Vagina (tissue), 2 donors: ENCODE measurements at places on chromosomes 4 and X. TPM values are rescaled to one million over a fixed set of nuclear protein-coding genes. Genes with fewer than 3 reads are reported as not detected.

Gene FGFBP1
- 61.9 TPM for total RNA-seq

Gene CNOT6L
- total RNA-seq: 22.1 TPM

Gene POU4F2
- not detected for total RNA-seq

DNA sequence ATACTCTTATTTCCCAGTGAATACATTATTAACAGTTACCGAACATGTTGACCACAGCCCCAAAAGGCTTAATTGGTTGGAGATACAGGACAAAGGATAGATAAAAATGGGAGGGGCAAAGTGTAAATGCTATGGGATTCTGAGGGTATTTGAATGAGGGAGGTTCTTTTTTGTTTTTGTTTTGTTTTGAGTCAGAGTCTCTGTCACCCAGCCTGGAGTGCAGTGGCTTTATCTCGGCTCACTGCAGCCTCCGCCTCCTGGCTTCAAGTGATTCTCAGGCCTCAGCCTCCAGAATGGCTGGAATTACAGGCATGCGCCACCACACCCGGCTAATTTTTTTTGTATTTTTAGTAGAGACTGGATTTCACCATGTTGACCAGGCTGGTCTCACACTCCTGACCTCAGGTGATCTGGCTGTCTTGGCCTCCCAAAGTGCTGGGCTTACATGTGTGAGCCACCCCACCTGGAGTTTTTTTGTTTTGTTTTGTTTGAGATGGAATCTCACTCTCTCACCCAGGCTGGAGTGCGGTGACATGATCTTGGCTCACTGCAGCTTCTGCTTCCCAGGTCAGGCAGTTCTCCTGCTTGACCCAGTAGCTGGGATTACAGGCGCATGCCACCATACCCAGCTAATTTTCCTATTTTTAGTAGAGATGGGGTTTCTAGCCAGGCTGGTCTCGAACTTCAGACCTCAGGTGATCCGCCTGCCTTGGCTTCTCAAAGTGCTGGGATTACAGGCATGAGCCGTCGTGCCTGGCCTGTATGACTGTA lies 9.0 kb downstream of the UBE2K start:
- H3K4me3 ChIP-seq: no peak overlapping the region
- no peak for DNase-seq
- no peaks in the 10 kb centered on the region for H3K36me3 ChIP-seq
- H3K4me1 ChIP-seq: peaks cover 36% of the 10 kb centered on the region
- H3K27ac ChIP-seq: no peak overlapping the region

GRCh38 chr4:95027905-95028618 lies 270.3 kb downstream of the BMPR1B start:
- H3K36me3 ChIP-seq: no peaks in the 10 kb centered on the region
- H3K4me3 ChIP-seq: no peak overlapping the region
- no peak overlapping the region for H3K27ac ChIP-seq
- H3K4me1 ChIP-seq: no peaks in the 10 kb centered on the region
- DNase-seq: no peak

GRCh38 chrX:132712350-132712749 lies 223.5 kb upstream of the MBNL3 start:
- no peaks in the 10 kb centered on the region for H3K4me1 ChIP-seq
- DNase-seq: no peak
- H3K36me3 ChIP-seq: no peaks in the 10 kb centered on the region
- H3K4me3 ChIP-seq: no peak overlapping the region

GRCh38 chrX:125507119-125507518 lies 187.4 kb downstream of the TEX13C start:
- H3K4me1 ChIP-seq: no peaks in the 10 kb centered on the region
- no peak for DNase-seq
- no peak overlapping the region for H3K27ac ChIP-seq
- no peaks in the 10 kb centered on the region for H3K36me3 ChIP-seq

- H3K27me3 ChIP-seq: no peaks in the 10 kb centered on the region
- H3K4me3 ChIP-seq: peak overlapping the region; percentile 51
- no peak for DNase-seq
- H3K36me3 ChIP-seq: no peaks in the 10 kb centered on the region
- no peaks in the 10 kb centered on the region for H3K4me1 ChIP-seq
Observed at GRCh38 chrX:140090800-140091124, 125.4 kb upstream of the CXorf66 start.

DNA sequence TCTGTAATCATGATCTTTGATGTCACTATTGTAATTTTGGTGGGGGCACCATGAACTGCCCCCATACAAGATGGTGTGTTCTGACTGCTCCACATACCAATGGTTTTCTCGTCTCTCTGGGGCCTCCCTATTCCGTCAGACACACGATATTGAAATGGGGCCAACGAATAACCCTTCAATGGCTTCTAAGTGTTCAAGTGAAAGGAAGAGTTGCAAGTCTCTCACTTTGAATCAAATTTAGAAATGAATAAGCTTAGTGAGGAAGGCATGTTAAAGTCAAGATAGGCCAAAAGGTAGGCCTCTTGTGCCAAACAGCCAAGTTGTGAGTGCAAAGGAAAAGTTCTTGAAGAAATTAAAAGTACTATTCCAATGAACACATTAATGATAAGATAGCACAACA lies 205.4 kb downstream of the SPRY1 start:
- H3K4me1 ChIP-seq: peaks cover 17% of the 10 kb centered on the region
- no peaks in the 10 kb centered on the region for H3K36me3 ChIP-seq
- H3K27me3 ChIP-seq: no peaks in the 10 kb centered on the region
- no peak overlapping the region for H3K4me3 ChIP-seq
- H3K27ac ChIP-seq: no peak overlapping the region
- DNase-seq: no peak

GRCh38 chr4:10095296-10095991 lies 21.2 kb downstream of the WDR1 start:
- H3K27me3 ChIP-seq: no peaks in the 10 kb centered on the region
- H3K27ac ChIP-seq: peak overlapping the region; percentile 84
- H3K4me1 ChIP-seq: peaks cover 95% of the 10 kb centered on the region
- no peaks in the 10 kb centered on the region for H3K36me3 ChIP-seq

GRCh38 chrX:106401965-106402559 lies 209.7 kb upstream of the RADX start:
- H3K4me3 ChIP-seq: no peak overlapping the region
- H3K27me3 ChIP-seq: no peaks in the 10 kb centered on the region
- H3K4me1 ChIP-seq: no peaks in the 10 kb centered on the region
- H3K36me3 ChIP-seq: no peaks in the 10 kb centered on the region

GRCh38 chrX:53280331-53281320 lies 758 bp downstream of the IQSEC2 start:
- no peaks in the 10 kb centered on the region for H3K27me3 ChIP-seq
- no peak for DNase-seq
- H3K4me3 ChIP-seq: peak overlapping the region; percentile 34
- peak overlapping the region; percentile 54 for H3K27ac ChIP-seq
- peaks cover 40% of the 10 kb centered on the region for H3K4me1 ChIP-seq
